Omental fat pad (tissue), 4 donors: ENCODE measurements at places on chromosomes 5 and 9.

- DNase-seq = no peak
These were observed 11.5 kb upstream of the C5orf58 start for GRCh38 chr5:170221327-170221741.

DNA sequence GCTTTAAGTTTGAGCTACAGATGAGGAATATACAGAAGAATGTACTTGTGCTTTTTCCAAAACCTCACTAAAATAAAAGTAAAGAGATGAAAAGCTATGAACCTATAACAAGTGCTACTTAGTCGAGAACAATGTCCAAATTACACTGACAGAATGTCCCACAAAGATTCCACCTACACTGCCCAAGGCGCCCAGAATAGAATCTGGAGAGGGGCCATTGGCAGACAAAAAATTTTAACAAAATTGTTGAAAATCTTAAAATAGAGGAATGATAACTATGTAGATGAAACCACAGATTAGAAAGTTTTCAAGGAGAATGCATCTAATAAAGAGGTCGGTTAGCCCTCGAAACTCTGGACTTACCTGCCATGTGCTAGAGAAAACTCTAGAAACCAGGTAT lies 235.3 kb downstream of the CETN3 start:
- DNase-seq = no peak

- DNase-seq = no peak
These were observed 89.6 kb downstream of the RAPGEF1 start for GRCh38 chr9:131650254-131650653.

DNA sequence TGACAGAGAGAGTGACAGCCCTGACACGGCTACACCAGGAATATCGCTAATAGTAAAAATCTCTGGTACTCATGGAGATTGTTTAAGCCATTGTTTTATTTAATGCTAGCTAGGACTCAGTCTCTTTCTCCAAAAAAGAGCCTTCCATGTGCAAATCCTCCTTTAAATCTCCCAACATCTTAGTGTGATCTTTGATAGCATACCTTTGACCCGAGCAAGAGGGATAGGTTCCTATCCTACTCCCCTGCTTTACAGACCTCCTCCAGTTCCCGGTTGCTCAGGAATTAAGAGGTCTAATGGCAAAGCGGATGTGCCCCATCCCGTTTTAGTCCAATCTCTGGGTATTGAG lies 663 bp upstream of the FRMD3 start:
- DNase-seq = no peak

- DNase-seq = no peak
These were observed 13.2 kb upstream of the ERMP1 start for GRCh38 chr9:5846096-5846495.

- no peak for DNase-seq
These were observed 365.9 kb downstream of the ZSWIM6 start for GRCh38 chr5:61697809-61698558.

DNA sequence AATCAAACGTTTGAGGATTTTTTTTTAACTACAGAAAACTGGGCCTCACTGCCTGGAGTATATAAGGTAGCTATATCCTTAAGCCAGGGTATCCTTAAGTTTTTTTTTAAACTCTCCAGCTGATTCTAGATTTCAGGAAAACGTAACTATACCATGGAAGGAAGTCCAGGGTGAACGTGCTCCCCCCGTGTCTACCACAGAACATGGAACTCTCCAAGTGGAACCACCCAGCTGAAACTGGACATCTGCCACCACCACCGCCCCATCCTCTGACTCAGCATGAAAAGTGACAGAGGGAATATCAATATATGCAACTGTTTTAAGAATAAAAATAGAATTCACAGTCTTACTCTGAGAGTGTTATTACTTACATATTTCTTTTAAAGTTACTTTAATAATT lies 61.3 kb downstream of the DROSHA start:
- DNase-seq = no peak

GRCh38 chr9:128152133-128153059 lies 3.1 kb downstream of the LCN2 start:
- no peak for DNase-seq

DNA sequence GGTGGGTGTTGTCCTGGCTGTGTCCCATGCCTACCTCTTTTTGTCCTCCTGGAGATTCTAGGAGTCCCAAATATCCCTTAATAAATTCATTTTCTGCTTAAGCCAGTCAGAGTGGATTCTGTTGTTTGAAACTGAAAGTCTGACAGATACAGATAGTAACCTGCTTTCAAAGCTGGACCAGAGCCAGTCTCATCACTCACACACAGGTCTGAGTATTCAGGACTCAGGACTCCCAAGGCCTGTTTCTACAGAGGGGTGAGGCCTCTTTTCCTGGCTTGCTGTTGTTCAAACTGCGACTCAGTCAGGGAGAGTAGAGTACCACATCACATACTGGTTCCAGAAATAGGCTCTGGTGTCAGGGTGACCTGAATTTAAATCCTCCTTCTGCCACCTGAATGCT lies 190.1 kb downstream of the PAX5 start:
- no peak for DNase-seq

- DNase-seq = no peak
These were observed 142.7 kb upstream of the PPP1R26 start for GRCh38 chr9:135336722-135337527.

DNA sequence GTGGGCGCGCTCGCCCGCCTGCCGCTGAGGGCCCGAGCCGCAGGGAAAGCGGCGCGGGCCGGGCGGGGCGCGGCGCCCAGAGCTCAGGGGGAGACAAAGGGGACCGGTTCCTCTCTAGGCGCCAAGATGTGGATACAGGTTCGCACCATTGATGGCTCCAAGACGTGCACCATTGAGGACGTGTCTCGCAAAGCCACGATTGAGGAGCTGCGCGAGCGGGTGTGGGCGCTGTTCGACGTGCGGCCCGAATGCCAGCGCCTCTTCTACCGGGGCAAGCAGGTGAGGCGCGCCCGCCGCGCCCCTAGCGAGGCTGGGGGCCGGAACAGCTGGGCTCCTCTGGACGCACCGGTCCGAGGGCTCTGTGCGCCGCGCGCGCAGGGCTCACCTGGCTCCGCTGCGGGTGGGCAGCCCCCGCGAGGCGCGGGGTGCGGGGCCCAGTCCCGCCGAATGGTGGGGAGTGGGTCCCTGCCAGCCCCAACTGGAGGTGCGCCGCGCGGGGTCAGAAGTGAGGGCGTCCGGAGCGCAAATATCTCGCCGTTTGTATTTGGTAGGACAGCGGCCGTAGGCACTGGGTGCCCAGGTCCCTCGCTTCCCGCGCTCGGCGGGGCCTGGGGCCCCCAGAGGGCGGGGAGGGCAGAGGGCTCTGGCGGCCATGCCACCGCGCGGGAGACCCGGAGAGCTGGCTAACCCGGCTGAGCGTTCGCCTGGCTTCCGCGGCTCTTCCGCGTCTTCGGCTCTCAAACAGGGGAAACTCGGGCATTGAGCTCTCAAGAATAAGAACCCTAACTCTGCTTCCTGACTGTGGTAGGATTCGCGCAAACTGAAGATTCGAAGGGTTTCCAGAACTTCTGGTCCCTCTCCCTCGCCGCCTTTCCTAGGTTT lies 607 bp downstream of the UHRF2 start:
- no peak for DNase-seq

GRCh38 chr5:77846422-77847128 lies 70.4 kb upstream of the TBCA start:
- DNase-seq = no peak

DNA sequence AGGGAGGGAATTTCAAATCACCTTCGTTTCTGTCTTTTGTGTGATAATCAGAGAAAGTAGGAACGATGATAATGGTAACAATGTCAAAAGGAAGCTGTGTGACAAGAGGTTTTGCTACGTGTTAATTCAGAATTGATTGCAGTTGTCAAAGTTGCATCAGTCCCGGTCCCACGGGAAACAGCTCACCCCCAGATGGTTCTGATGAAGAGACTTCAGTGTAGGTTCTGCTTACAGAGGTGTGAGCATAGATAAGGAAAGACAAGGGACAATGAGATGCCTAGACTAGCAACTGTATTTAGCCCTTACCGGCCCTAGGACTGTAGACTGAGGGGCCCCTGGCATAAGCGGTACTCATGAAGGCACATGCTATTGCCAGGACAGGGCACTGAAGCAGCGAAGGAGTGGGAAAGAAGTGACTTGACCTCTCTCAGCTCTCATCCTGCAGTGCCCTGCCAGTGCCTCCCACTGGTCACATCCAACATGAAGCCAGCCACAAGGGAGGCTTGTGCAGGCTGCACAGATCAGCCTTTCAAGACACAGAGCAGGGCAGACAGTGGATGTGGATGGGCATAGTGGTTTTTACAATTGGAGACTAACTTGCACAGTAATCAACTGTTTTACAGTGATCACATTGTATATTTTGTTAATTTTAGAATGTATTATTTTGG lies 21.1 kb downstream of the PDE8B start:
- DNase-seq = no peak

GRCh38 chr9:93456504-93456903 lies 3.1 kb upstream of the FAM120AOS start:
- DNase-seq = no peak

DNA sequence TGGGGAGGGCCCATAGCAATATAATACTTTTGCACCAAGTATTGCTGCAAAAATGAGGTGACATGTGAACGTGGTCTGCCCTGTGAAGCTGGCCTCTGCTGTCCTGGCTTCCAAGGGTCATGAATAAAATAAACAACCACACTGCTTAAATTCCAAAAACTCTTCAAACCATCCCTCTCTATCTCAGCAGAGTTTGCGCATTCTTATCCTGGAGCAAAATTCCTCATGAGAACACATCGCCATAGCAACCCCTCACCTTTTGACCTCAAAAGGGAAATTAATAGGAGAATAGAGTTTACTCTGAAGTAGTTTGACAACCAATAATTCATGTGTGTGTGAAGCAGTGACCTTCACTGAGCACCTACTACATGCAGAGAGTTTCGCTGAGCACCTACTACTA lies 342.9 kb downstream of the SPOCK1 start:
- no peak for DNase-seq

DNA sequence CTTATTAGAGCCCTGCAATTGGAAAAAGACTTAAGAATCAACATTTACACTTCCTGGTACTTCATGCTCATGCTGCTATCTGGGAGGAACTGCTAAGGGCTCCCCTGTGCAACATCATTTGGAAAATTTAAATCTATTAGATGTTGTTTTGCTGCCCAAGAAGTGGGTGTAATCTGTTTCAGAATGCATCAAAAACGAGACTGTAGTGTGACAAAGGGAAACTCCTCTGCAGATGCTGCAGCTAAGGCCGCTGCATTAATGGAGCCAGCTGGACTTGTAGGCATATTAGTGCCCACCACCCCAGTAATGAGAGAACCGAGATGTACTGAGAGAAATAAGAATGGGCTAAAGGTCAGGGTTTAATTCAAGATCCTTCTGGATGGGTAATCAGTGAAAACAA lies 11.1 kb upstream of the PAIP1 start:
- no peak for DNase-seq

- DNase-seq = no peak
These were observed 10.3 kb downstream of the IDNK start for GRCh38 chr9:83633255-83633654.

DNA sequence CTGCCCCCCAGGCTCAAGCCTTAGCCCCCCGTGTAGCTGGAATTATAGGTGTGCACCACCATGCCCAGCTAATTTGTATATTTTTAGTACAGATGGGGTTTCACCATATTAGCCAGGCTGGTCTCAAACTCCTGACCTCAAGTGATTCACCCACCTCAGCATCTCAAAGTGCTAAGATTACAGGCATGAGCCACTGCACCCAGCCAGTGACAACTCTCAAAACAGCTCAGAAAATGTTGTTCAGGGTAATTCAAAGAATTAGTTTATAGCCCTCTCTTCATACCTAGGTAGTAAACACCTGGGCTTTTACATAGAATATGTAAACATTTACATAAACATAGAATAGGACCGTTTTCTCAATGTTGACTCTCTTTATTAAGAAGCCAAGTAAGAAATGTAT lies 168.7 kb downstream of the ENC1 start:
- no peak for DNase-seq

- no peak for DNase-seq
These were observed 61.3 kb upstream of the MOCS2 start for GRCh38 chr5:53170746-53171349.

DNA sequence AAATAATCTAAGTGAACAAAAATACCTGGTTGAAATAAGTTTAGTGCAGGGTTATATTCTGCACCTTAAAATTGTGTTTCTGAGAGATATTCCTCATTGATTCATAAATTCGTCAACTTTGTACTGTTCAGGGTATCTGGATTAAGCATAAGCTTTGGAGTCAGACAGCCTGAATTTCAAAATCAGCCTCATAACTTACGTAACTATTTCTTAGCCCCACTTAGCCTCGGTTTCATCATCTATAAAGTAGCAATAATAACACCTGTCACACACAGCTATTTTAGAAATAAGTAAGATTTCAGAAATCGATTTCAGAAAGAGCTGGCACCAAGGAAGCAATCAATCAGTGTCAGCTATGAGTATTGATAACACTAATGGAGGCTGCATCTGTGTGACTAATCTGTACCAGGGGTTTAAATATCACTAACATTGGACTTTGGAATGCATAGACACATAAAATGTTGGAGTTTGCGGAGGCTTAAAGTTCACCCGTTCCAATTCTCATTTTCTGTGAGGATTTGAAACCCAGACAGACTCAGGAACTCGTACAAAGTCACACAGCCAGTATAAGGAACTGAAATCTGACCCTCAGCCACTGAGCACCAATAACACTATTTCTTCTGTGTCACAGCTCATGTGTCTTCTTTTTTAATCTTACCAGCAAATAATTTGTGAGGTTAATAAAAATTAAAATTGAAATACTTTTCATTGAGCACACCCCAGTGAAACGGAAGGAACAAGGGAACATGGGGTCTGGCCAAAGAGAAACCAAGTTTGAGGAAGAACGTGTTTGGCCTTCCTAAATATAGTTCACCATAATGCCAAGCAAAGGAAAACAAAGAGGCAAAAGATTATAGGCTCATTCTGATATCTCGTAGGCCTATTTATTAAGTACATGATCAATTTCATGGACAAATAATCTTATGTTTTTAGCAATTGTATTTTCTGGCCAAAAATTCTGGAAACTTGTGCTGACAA lies 194.4 kb upstream of the PTGER4 start:
- DNase-seq = no peak

DNA sequence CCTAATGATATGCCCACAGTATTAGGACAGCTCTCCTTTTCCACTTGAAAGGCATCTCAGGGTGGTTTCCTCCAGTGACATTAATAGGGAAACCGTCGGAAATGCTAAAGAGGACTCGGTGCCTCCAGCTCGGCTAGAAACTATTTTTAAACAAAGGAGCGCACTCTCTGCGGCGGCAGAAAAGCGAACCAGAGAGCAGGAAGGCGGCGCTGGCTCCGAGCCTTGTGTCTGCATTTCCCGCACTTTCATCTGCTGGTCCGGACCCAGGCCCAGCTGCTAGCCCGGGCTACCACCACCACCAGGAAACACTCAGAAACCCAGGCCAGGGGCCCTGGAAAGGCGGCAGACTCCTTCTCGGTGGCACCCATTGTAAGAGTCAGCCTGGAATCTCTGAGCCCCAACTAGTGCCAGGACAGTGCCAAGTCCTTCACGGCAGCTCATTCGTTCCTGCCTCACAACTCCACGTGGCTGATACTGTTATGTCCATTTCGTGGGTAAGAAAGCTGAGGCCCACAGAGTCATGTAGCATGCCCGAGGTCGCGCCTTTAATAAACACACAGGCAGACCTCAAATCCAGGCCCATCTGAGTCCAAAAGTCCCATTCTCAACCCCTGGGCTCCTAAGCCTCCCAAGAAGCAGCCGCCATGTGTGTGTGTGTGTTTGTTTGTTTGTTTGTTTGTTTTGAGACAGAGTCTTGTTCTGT lies 73.9 kb downstream of the VAV2 start:
- DNase-seq = no peak
